ENCODE measurements at places on chromosomes 2 and 18. TPM values are rescaled to one million over a fixed set of nuclear protein-coding genes. Genes with fewer than 3 reads are reported as not detected.

The SLC19A3 gene
- 4.5 TPM for total RNA-seq

The CCDC148 gene
- not detected for total RNA-seq

The CCDC74A gene
- total RNA-seq: 3.7 TPM

The COPS7B gene
- total RNA-seq: 35.7 TPM

The CFAP65 gene
- total RNA-seq: not detected

The DPY30 gene
- total RNA-seq: 62.7 TPM

The EMILIN1 gene
- 123 TPM for total RNA-seq

The TMEM169 gene
- 0.55 TPM for total RNA-seq

The GPR75 gene
- not detected for total RNA-seq

The GKN2 gene
- total RNA-seq: 1,354 TPM

The FIGN gene
- 3.3 TPM for total RNA-seq

The CNRIP1 gene
- not detected for total RNA-seq

The LMAN1 gene
- total RNA-seq: 258 TPM

The NETO1 gene
- total RNA-seq: not detected

The IGFBP2 gene
- total RNA-seq: 180 TPM

The IL37 gene
- not detected for total RNA-seq

The UBE2F gene
- total RNA-seq: not detected

The PPP1R1C gene
- not detected for total RNA-seq

The C2orf81 gene
- total RNA-seq: not detected

The HDAC4 gene
- total RNA-seq: 22.8 TPM

The REG3A gene
- total RNA-seq: 9.8 TPM

The HAAO gene
- total RNA-seq: 6.8 TPM

The AKAIN1 gene
- total RNA-seq: not detected

The MC4R gene
- total RNA-seq: not detected

The DQX1 gene
- total RNA-seq: 42.6 TPM

The CCDC85A gene
- total RNA-seq: 6.4 TPM

The GMPPA gene
- 185 TPM for total RNA-seq

The PLEK gene
- total RNA-seq: 1.2 TPM

The C1QL2 gene
- total RNA-seq: not detected

The RAPH1 gene
- 4.7 TPM for total RNA-seq

The LRRC30 gene
- total RNA-seq: not detected

The STAT4 gene
- total RNA-seq: 6.1 TPM

The DNAJC5G gene
- total RNA-seq: not detected

The ANKZF1 gene
- total RNA-seq: 142 TPM

The GPR17 gene
- total RNA-seq: not detected

All from stomach (tissue), 19 donors.